Neural cell (in vitro differentiated cells): ENCODE measurements at places on chromosomes 2 and 18. TPM values are rescaled to one million over a fixed set of nuclear protein-coding genes. Genes with fewer than 3 reads are reported as not detected.

LHCGR gene
- not detected in 2 replicates for polyA plus RNA-seq

TTC31 gene
- polyA plus RNA-seq = 11.0 and 16.3 TPM in 2 replicates

PRSS56 gene
- 0.16 TPM in 1 of 2 replicates, not detected in the other for polyA plus RNA-seq

ANKZF1 gene
- polyA plus RNA-seq = 185 and 204 TPM in 2 replicates

TSPYL6 gene
- polyA plus RNA-seq = not detected in 2 replicates

CHST10 gene
- polyA plus RNA-seq = 76.1 and 83.3 TPM in 2 replicates
